NCI-H2029 treated with DMSO at 0.1 percent for 48 hours (cell line): ENCODE measurements at places on chromosomes 11 and 22.

DNA sequence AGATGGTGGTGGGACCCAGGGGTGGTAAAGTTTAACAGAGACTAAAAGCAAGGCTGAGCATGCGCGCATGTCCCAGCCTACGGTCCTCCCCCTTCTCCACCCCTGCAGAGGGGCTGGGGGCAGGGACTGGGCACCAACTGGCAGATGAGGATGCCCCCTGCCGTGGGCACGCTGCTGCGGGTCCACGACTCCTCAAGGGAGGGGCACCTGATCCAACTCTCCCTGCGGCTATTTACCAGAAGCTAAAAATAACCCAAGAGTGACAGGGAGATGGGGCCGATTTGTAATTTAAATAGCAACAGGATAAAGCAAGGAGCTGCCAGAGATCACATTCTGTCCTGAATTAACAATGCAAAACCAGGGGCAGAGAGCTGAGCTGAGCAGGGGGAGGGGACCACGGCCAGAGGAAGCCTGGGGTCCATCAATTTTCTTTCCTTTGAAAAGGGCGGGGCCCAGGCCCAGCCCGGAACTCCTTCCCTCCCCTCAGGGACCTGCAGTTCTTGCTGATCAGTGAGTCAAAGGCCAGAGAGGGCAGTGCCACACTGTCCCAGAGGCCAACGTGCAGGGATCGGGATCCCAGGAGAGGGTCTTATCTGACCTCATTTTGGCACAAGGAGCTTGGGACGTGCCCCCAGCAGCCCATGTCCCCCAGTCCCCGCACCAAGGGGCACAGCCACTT, 8.1 kb upstream of the DGKZ start:
- DNase-seq: no peak

DNA sequence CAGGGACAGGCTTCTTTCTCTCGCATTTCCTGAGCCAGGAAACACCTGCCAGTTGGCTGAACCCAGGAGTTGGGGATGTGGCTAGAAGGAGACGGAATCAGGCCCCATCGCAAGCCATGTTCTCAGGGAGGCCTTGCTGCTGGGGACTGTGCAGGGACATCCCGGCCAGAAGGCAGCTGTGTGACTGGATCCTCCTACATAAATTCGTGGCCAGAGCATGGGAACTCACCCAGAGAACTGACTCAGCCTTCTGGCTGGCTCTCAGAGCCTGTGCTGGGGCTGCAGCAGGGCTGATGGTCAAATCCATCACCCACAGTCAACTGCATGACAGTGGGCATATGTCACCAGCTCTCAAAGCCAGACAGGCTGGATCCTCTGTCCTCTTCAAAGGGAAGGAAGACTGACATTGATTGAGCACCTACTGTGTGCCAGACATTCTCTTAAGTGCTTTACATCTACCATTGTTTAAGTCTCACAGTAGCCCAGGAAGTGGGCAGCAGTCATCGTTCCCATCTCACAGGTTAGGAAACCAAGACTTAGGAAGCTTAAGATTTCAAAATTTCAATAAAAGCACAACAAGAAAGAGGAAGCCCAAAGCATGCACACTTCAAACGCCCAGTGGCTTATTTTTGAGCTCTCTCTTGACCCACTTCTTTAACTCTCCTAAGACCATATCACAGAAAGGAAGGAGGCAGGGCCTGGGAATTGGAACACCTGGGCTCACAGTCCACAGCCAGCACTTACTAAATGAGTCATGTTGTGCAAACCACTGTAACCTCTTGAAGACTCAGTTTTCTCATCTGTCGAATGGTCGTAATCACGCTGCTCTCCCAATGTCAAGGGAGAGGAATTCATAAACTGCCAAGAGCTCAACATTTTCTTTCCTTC, 30.9 kb upstream of the CACNG2 start:
- no peak for DNase-seq

- DNase-seq: no peak
Observed at GRCh38 chr22:46590334-46590733, 29.9 kb upstream of the GRAMD4 start.

GRCh38 chr11:103803062-103803461, 233.4 kb upstream of the DDI1 start:
- no peak for DNase-seq

GRCh38 chr11:2380396-2380795, 3.3 kb downstream of the CD81 start:
- no peak for DNase-seq

DNA sequence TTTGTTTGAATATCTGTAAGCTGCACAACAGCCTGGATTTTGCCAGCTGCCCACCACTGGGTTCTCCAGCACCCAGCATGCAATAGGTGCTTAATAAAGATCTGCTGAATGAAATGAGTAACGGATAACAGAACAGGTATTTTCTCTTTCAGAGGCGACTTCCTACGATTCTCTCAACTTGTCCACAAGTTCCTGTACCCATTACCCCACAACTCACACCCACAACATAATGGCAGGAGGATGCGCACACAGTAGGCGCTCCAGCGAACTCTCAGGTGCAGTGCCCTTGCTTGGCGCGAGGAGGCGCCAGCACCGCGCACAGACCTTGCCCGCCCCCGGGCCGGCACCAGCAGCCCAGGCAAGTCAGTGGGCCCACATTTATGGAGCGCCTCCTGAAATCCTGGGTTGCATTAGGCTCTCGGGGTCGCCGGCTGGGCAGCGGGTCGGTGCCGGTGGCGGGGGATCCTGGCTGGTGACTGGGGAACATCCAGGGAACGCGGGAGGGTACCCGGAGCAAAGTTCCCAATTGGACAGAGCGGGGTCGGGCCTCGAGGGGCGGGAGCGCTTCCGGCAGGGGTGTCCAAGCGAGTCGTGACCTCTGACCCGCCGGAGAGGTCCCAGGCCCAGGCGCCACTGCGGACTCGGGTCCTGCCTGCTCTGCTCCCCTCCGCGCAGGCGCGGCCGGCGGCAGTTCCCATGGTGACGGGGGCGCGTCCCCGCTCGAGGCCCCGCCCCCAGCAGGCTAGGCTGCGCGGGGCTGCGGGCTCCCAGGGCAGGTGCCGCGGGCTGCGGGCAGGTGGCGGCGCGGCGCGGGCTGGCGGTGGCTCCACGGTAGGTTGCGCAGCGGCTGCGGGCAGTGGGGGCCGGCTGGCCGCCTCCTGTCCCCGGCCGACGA, at the start of gene KIAA1671:
KIAA1671 (plus strand) TSS at position 775 of the 895 bp plus-strand sequence. CDS start 75,284 bp downstream, outside the sequence.
- DNase-seq: no peak

DNA sequence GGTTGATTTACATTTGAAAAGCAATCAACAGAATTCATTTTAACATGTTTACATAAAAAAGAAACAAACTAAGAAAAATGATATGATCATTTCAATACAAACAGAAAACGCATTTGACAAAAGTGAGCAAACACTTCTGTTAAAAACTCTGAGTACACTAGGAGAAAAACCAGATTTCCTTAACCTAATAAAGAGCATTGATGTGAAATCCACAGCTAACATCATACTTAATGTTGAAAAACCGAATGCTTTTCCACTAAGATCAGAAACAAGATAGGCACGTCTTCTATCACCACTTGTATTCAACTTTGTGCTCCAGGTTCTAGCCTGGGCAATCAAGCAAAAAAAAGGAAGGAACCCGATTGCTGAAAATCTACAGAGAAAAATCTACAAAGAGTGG, 227.6 kb downstream of the SBF2 start:
- no peak for DNase-seq

DNA sequence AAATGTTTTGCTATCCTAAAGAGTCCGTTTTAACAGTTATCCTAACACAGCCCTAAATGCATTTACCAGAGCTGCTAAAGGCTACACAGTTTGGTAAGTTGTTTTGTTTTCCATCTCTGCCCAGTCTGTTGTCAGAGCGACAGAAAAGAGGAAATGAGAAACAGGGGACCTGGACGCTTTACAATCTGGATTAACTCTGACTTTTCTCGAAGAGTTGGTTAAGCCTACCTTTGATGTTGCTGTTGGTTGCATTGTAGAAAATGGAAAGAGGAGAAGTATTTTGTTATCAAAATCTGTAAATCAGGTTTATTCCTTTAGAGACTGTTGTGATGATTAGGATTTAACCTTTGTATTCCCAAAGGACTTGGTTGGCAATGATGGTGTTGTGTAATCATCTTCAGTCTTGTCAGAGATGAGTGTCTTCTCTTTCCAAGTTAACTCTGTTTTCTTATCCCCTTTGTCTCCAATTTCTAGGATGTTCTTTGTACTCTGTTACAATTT, 481 bp downstream of the ANGPTL5 start:
- DNase-seq: no peak

GRCh38 chr11:13939961-13940906, 22.3 kb upstream of the SPON1 start:
- DNase-seq: no peak

DNA sequence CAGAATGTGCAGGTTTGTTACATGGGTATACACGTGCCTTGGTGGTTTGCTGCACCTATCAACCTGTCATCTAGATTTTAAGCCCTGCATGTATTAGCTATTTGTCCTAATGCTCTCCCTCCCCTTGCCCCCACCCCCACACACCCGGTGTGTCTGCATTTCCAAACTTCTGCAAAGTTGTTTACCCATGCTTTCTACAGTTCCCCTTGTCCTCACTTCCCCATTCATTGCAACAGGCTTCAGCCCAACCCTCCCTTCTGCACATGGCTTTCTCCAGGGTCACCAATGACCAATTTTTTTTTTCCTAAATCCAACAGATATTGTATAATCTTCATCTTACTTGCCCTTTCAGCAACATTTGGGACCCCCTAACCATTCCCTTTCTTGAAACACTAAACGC, 32.0 kb upstream of the NUP50 start:
- no peak for DNase-seq

GRCh38 chr22:21077884-21078508, 32.2 kb downstream of the LRRC74B start:
- no peak for DNase-seq

DNA sequence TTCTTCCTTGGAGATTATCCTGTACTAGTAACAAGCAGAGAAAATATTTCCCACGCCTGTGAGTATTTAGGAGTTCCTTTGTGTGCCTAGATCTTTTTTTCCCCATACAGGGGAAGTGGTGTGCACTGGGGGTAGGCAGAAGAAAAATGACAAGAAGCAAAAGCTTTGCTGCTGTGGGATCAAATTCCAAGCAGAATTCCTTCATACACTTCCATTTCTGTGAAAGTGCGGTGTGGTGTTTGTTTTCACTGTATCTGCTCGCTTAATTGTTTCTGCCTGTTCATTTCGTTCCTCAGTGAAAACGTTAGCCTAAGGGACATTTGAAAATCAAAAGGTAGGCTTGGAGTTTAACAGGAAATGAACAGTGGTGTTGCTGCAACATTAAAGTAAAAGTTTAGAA, 47.9 kb downstream of the BLID start:
- no peak for DNase-seq

DNA sequence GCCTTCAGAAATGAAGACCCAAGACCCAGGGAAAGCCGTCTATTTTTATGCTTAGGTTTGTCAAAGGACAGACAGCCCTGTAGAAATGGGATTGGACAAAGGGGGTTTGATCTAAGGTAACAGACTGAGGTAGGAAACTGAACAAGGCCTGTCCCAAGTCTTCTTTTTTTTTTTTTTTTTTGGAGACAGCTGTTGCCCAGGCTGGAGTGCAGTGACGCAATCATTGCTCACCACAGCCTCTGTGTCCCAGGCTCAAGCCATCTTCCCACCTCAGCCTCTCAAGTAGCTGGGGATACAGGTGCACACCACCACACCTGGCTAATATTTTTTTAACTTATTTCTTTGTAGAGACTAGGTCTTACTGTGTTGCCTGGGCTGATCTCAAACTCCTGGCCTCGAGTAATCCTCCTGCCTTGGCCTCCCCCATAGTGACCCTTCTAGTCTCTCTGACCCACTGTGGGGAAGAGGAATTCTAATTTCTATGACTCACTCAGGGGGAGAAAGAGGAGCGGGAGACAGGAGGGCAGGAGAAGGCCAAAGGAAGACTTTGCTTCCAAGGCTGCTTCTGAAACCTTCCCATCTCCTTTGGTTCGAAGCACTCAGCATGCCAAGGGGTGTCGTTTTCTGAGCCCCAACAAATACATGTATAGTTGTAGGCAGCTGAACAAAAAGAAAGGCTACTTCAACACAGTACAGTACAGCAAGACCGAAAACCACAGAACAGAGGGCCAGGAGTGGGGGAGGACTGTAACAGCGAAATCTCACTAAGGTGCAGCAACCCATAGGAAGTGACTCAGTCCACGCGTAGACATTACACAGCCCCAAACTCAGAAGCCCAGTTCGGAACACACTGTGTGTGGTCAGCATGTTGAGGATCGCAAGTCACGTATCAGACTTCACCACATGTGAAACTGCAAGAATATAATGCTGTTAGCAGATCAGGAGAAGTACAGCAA, 872 bp downstream of the TMA7B start:
- no peak for DNase-seq

GRCh38 chr11:110447897-110448745, 18.4 kb downstream of the FDX1 start:
- DNase-seq: no peak

- no peak for DNase-seq
Observed at GRCh38 chr11:69636512-69637197, 4.3 kb upstream of the CCND1 start.

DNA sequence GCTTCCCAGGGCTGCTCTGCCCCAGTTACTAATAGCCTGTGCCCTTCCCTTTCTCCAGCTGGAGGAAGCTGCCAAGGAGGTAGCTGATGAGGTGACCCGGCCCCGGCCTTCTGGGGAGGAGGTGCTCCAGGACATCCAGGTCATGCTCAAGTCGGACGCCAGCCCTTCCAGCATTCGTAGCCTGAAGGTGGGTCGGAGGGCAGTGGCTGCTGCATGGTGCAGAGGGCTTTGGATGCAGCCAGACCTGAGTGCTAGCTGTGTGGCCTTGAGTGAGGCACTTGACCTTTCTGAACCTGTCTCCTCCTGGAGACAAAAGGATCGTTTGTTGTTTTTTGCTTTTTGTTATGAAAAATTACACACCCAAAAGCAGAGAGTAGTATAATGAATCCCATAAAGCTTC, 3.4 kb downstream of the MCM5 start:
- DNase-seq: no peak

- no peak for DNase-seq
Observed at GRCh38 chr22:30561402-30562189, 12.9 kb downstream of the GAL3ST1 start.

- DNase-seq: no peak
Observed at GRCh38 chr11:57599381-57599780, 1.9 kb downstream of the SERPING1 start.

DNA sequence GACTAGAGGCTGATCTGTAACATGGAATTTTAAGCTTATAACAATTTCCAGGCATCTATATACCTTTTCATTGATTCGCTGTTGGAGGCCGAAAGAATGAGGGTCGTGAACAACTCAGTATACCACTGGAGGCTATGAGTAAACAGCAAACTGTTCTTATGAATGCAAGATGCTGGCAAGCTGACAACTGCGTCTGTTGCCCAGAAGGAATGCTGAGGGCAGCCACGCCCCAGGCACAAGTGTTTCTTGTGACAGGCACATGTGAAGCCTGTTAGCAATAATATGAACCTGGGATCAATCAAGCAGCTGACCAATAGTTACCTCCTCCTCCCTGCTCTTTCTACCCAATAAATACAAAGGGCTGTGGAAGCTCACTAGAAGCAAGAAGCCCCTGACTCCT, 15.3 kb downstream of the RTCB start:
- DNase-seq: no peak

GRCh38 chr11:20770414-20770946, 101.1 kb downstream of the NELL1 start:
- no peak for DNase-seq

GRCh38 chr22:19664406-19664805, 49.9 kb upstream of the SEPTIN5 start:
- no peak for DNase-seq
